ENCODE measurements at places on chromosomes 5 and 9.

DNA sequence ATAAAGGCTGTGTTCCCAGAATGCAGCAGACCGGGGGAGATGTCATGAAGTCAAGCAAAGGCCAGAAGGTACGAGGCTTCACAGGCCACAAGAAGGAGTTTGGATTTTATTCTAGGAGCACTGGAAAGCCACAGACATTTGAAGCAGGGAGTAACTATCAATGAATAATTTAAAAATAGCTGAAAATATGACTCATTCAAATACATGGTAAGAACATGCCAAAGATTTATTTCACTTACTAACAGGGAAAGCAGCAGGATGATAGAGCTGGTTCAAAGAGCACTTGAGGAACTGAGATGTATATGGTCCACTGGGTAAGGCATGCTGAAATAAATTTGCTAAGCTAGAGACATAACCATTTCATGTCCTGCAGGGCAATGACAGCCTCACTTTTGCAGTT, 53.2 kb downstream of the MSX2 start:
- DNase-seq, result no peak

- no peak for DNase-seq
Observed at GRCh38 chr5:172450453-172450852, 3.9 kb downstream of the SH3PXD2B start.

- no peak for DNase-seq
Observed at GRCh38 chr9:74755355-74755754, 132.4 kb downstream of the TRPM6 start.

DNA sequence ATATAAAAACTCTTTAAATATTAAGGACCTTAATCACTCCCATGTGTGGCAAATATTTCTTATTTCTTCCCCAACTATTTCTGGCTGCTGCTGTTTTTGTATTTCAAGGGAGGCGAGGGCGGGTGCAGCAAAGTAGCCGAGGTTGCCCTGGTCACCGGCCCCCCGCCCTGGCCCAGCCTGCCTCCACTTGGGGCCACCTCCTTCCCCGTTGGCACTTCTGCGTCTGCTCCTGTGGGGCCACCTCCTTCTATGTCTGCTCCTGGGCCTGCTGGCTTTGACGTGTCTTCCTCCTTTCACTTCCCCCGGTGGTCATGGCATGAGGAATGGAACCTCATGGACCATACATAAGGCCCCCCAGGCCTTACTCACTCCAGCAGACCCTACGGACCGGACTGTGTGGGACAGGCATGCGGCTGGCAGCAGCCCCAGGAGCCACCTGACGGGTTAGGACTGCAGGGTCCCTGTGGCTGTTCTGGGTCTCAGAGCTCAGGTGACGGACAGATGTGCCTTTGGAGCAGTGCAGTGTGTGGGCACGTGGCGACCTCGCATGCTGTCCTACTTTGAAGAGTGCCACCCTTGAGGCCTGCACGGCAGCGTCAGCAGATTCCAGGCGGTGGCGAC, 5.8 kb upstream of the ENTPD8 start:
- no peak for DNase-seq

- no peak for DNase-seq
Observed at GRCh38 chr9:18926513-18926912, 106.5 kb downstream of the SAXO1 start.

DNA sequence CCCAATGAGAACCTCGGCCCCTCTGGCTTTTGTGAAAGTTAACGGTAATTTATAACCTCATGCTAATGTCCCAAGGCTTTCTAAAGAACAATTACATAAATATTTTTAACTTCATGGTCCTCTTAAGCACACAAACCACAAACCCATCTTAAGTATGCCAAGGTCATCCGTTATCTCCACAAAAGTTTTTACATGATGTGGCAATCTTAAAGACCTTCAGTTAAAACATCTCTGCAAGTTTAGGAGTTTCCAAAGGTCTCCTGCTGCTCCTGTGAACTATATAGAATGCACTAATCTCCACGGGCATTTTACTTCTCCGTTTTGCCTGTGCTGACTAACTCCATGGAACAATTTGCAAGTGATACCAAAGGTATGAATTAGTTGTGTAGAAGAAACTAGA, 228.2 kb downstream of the TLE1 start:
- DNase-seq, result no peak

DNA sequence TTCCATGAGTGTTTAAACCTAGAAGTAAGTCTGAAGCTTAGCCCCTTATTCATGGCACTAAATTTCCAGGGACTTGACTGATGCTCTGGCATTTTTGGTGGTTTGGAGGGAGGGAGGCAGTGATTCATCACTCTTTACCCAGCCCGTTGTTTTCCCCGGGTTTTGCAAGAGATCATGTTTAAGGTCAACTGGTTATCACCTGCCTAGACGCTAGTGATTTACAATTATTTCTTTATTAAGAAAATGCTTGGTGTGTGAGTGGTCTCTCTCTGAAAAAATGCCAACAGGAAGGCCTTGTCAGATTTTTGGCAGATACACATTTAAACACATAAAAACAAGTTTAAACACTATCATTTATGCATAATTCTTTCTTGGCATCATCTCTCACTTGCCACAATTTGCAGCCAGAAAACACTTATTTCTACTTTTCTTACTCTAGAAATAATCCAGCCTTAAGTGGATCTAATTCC, 737.9 kb upstream of the ZNF608 start:
- no peak for DNase-seq

GRCh38 chr5:72951671-72952468, 4.0 kb upstream of the FCHO2 start:
- DNase-seq, result no peak

GRCh38 chr5:179806250-179807048, at the start of gene MGAT4B:
TSS of gene MGAT4B (minus strand) at chr5:179806866. CDS start at chr5:179806583, 283 bp downstream.
- DNase-seq, result peak; percentile 68

DNA sequence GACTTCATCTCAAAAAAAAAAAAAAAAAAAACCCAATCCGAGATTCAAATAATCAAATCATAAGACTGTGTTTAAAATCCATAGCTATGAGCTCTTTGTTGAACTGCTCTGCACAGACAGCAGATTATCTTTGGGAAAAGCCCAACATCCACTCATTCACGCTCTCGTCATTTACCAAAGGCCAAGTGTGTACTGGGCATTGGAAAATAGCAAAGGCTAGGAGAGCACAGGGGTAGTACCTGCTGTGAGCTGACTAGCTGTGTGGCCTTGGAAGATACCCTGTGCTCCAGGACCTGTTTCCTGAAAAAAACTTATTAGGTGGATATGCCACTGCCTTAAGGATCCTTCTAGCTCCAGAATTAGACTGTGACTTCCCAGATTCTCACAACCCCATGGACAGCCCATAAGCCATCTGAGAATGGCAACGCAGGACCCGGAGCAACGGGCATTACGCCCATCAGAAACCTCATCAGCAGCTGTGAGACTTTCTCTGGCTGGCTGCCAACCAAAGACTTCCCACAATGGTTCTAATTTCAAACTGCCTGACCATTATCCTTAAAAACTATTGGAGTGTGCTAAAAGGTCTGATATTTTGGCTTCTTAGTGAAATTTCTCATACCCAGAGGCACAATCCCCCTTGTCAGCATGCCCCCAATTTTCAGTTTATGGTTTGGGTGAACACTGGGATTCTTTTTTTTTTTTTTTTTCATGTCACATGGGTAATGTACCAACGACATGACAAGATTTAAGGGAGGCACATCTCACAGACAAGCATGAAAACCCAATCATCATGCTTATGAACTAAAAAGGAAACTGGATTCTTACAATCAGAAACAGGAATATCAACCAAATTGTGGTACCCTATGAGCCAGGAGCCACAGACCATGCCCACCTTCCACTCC, 16.8 kb downstream of the SERINC5 start:
- DNase-seq, result no peak

- DNase-seq, result no peak
Observed at GRCh38 chr5:27502236-27502635, 463.9 kb upstream of the CDH9 start.

GRCh38 chr9:112009656-112010055, 113.0 kb downstream of the UGCG start:
- DNase-seq, result no peak

DNA sequence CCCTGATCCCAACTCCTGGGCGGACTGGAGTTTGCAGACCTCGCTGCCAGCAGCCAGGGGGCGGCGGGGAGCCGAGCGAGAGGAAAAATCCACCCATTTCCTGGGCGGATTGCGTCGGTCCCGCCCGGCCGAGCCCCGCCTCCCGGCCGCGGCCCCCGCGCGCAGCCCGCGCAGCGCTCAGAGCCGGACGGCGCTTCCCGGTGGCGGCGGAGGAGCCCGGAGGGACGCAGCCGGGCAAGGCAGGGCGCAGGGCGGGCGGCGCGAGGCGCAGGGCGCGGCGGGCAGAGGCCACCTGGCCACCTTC, at the start of gene OLFM1:
TSS of gene OLFM1 (plus strand) at position 180 of the 304 bp plus-strand sequence. CDS start 322 bp downstream, outside the sequence.
- no peak for DNase-seq

GRCh38 chr9:76859860-76860259, 46.1 kb downstream of the PRUNE2 start:
- DNase-seq, result no peak

DNA sequence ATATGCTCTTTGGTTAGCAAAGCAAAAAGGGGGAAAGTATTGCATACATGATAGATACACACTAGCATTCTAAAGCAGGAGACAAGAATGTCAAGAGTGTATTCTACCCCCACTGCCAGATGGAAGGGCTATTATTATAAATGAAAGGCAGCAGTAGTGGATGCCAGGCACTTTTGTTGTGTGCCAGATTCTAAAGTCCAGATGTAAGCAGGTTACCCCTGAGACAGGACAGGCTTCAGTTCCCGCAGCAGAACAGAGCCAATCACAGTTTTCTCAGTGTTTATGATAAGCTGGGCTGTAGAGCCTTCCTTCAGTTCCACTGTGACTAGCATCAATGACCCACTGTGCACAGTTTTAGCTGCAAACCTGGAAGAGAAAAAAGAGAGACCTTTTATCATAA, 226.6 kb upstream of the TBCA start:
- no peak for DNase-seq

GRCh38 chr5:154901913-154902312, 36.1 kb downstream of the GEMIN5 start:
- DNase-seq, result no peak

DNA sequence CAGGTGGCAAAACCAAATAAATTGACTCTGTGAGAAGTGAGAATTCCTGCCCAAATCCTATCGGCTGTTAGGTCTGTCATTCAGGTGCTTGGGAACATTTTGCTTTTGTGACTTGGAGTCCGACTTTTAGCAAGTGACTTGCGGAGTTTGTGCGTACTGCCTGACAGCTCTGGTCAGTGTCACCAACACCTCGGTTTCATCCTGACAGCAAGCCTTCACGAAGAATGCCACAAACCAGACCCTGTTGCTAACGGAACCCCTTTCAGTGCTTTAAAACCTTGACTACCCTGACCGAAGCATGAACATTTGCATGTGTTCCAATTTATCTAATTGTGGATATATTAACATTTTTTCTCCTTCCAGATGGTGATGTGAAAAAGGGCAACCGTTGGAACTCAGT, 26.5 kb downstream of the LIX1 start:
- no peak for DNase-seq

- no peak for DNase-seq
Observed at GRCh38 chr5:123164054-123164453, 75.0 kb downstream of the PRDM6 start.

DNA sequence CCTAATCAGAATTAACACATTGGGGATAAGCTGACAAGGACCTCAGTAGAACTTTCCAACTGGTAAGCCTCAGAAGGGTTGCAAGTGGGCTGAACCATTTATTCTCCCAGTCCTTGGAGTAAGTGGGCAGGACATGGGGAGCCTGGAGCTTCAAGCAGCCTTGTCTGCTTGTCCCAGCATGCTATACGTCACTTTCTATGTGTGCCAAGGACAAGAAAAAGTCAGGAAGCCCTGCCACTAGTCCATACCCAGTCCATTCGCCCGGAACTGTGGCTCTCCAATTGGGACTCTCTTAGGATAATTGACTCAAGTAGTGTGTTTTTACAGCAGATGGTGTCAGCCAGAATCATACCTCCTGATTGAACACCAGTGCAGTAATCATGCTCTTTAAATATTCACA, 62.6 kb upstream of the FRRS1L start:
- no peak for DNase-seq

DNA sequence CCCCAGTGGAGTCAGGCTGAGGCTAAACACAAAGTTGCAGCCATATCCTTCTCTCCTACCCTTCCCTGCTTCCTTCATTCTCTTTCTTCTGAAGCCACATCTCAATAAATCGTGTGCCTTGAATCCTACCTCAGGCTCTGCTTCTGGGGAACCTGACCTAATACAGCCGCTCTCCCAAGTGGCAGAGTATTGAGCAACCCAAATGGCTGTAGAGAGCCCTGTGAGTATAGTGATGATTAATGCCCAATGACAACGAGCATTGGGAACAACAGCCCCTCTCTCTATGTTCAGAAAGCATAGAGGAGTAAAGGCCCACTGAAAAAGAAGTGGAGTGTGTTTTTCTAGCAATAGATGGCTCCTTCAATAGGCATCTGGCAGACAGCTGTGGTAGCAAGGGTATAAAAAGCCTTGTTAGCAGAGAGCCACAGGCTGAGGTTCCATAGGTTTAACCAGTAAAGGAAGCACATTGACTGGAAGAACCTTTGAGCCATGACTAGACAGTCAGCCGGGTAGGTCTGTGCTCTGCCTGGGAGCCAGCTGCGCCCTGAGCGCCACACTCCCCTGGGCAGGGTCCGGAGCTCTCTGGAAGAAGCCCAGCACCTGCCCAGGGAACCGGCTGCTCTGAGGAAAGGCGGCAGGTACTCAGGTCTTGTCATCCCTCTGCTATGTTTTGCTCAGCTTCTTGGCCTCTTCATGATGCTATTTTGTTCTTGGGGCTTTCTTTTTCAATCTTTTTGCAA, 22.6 kb upstream of the HSPA9 start:
- DNase-seq, result no peak

GRCh38 chr9:128899566-128900322, 17.8 kb downstream of the LRRC8A start:
- DNase-seq, result peak; percentile 16

GRCh38 chr9:114467910-114468309, 37.4 kb downstream of the WHRN start:
- no peak for DNase-seq

DNA sequence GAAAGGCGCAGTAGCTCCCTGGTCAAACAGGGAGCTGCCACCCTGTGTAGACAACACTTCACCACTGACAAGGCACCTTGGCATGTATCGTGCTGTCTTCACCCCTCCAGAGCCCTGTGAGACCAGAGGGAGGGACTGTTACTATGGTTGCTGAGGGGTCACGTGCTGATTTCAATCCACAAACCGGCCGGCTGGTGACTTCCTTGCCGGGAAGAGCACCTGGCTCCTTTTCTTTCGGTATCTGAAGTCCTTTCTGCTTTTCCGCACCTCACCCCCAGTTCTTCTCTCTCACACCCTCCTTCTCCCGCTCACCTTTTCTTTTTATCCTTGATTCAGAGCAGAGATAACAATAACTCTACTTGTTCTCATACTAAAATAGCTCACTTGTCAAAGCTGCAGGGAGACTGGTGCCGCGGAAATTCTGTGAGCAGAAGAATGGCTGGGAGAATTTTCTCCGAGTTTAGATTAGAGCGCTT, 327.2 kb downstream of the ZSWIM6 start:
- DNase-seq, result no peak

DNA sequence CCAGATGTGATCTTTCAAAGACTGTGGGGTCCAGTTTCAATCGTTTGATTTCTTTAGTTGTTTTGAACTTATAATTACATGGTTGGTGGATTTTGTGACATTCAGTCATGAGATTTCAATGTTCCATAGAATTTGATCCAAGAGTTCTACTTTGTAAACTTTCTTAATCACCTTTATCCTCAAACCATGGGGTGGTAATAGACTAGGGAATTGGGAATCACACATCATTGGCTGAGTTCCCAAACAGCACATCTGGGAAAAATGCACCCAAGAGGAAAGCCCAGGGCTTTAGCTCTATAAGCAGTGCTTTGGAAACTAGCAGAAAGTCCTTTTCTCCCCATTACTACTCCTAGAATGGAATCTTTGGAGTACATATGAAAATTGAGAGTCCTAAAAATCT, 177.6 kb downstream of the NNT start:
- no peak for DNase-seq
